ENCODE measurements at places on chromosomes 6 and 20.

DNA sequence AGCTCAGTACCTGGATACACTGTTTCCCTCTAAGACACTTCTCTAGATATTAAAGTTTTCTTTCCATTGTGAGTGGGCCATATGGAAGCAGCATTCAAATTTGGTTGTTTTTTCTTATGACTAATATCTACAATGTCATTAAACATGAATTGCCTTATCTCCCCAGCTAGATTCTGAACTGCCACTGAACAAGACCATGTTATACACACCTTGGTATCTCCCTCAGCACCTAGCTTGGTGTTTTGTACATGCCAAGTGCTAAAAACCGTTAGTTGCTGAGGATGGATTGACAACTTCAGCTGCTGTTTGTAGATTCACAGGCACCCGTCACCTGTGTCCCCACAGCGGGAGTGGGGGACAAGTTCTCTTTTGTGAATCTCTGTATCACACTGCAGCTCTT is 131.1 kb downstream of the KIF13A start:
- no peak for DNase-seq

DNA sequence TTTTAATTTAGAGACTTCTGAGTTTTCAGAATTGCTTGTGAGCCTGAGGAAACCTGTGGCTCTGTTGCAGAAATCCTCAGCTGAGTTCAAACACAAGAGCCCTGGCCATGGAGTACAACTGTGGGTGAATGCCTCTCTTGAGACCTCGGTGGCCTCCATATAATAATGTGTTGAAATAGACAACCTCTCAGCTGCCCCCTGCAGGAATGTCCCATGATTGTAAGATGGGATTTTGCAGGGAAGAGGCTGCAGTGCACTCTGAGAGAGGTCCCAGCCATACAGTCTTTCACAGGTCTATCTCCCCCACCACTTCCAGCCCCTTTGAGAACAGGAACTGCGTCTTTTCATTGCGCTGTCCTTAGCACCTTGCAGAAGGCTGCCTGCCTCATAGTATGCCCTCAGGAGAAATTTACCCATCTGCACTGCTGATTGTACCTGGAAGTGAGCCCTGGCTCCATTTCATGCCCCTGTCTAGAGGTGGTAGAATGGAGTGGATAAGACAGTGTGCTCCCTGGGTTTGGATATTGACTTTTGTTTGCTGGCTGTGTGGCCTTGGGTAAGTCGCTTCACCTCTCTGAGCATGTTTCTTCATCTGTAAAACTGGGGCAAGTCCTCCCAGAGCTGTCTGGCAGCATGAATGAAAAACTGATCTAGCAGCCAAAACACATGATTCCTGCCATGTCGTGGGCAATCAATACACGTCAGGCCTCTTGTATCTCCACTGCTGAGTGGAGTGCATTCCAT is 16.8 kb upstream of the CDH22 start:
- peak; percentile 65 for DNase-seq

DNA sequence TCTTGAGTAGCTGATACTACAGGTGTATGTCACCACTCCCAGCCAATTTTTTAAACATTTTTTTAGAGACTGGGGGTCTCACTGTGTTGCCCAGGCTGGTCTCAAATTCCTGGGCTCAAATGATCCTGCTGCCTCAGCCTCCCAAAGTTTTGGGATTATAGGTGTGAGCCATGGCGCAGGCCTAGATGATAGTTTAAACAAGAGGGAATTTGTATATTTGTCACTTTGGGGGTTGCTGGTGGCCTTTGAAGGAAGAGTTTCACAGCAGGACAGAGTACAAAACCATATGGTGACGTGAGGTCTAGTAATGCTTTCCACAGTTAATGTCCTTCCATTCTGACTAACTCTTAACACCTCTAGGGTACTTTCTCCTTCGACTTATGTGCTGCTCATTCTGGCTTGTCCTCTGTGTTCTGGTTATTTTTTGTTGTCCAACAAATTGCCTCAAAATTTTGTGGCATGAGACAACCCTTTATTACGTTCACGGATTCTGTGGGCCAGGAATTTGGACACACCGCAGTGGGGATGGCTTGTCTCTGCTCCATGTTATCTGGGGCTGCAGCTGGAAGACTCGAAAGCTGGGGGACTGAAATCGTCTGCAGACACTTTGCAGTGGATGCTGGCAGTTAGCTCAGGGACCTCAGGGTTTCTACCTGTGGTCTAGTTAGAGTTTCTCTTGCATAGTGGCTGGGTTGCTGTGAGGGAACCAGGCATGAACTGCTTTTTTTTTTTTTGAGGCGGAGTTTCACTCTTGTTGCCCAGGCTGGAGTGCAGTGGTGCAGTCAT is 23.0 kb upstream of the IER3 start:
- DNase-seq: no peak

DNA sequence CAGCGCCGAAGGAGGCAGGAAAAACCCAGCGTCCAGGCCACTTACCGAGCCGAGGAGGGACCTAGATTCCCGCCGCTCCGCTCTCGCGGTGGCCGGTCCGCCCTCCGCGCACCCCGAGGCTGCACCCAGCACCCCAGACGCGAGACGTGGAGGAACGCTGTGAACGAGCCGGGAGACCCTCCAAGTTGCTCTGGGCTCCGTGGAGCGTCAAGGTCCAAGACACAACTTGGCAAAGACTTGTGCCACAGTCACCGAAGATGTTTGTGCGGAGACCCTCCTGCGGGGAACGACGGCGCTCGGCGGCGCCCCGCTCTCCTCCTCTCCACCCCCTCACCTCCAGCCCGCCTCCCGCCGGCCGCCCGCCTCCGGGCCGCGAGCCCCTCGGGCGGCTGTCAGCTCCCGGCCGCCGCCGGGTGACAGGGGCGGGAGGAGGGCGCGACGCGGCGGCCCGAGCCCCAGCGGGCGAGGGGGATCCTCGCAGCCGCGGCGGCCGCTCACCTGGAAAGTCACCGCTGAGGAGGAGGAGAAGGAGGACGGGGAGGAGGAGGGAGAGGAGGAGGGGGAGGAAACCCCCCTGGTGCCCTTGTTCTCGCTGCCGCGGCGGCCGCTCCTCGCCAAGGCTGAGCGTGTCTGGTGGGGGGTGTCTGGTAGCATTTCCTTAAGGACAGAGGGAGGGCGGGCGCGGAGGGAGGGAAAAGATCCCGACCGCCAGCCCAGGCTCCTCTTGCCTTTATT is 637 bp upstream of the HIVEP2 start:
- peak; percentile 58 for DNase-seq

DNA sequence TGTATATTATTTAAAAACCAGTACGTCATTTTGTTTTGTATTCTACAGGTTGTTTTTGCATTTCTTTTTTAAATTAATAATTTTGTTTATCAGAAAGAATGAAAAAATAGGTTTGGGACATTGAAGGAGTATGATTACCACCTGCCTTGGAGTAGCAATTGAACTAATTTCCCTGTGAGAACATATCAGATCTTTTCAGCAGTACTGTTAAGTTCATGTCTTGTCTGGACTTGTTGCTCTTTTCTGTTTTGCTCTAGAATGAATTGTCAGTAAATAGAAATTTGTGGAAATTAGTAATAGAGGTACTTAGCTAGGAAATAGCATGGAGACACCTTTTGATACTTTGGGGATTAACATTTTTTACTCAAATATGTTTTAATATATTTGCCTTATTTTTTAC is 24.3 kb downstream of the HSF2 start:
- DNase-seq: no peak

GRCh38 chr6:83792846-83793245 is 60.3 kb upstream of the RIPPLY2 start:
- no peak for DNase-seq

GRCh38 chr20:6265204-6265904 is 142.5 kb upstream of the FERMT1 start:
- no peak for DNase-seq

GRCh38 chr6:37566111-37566949 is 66.6 kb upstream of the CCDC167 start:
- DNase-seq: peak; percentile 78

DNA sequence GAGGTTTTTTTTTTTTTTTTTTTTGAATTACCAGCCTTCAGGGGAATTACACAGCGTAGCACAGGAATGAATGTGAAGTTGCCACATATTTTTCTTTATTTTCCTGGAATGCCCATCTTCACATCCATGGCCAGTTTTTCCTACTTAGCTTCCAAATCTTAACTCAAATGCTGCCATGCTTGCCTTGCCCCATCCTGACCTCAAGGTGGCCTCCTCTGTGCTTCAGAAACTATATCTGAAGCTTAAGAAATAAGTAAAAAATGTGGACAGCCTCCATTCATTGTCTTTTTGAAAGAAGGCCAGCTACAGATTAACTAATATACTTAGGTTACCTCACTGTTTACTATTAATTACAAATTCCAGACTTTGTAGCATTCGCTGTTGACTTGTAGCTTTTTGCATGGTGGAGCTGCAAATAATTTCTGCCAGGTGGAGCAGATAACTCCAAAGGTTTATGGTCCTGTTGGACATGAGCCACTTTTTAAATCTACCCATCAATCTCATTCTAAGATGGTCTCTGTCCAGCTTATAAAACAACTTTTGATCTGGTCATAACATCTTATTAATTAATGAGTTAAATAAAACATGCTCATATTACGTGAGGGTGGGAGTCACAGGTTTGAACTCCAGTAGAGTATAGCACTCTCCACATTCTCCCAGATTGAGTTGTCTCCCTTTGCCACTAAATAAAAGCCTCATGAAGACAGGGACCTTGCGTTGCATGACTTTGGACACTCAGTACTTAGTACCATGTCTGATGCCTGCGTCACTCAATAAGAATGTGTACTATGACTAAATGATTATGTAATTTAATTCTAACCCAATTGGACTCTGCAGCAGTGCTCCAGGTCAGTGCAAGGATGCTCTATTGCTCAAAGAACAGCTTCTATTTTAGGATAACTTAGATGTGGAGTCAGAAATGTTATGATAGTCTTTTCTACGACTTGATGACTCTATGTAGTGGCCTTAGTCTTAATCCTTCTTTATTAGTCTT is 678.6 kb upstream of the CITED2 start:
- DNase-seq: peak; percentile 7

DNA sequence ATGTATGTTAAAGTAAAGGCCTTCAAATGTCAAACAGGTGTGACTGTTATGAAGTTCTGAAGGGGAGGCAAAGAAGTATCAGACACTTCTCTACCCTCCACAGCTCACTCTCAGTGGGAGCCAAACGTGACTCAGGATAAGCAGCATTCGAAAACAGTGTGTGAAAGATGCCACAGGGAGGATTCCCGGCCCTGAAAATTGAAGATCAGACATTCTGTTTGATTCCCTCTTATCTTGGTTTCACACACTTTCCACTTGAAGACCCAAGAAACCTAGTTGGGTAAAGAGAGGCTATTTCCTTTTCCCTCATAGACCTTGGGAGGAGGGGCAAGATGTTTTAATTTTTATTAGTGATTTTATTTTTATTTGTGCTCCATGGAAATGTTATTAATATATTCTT is 164.2 kb upstream of the SUPT3H start:
- DNase-seq: no peak

GRCh38 chr6:48476257-48476656 is 365.3 kb upstream of the PTCHD4 start:
- DNase-seq: peak; percentile 36

Measured in endothelial cell (in vitro differentiated cells).